CD4-positive, alpha-beta T cell treated with Interleukin-17A for 4 hours (primary cell): ENCODE measurements at places on chromosomes 3 and 15.

GRCh38 chr3:142849148-142849547 is 39.7 kb downstream of the PCOLCE2 start:
- DNase-seq, result no peak

DNA sequence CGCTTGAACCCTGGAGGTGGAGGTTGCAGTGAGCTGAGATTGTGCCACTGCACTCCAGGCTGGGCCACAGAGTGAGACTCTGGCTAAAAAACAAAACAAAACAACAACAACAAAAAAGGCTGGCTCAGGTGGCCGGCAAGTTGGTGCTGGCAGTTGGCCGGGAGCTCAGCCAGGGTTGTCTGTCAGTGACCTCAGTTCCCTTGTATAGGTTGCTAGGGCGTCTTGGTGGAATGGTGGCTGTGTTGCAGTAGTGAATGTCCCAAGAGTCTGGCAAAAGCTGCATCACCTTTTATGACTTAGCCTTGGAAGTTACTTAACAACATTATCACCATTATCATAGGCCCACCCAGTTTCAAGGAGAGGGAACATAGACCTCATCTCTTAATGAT is 40.6 kb downstream of the ASB7 start:
- no peak for DNase-seq

- DNase-seq, result no peak
These were observed 246.4 kb upstream of the TLE3 start for GRCh38 chr15:70343961-70344621.

DNA sequence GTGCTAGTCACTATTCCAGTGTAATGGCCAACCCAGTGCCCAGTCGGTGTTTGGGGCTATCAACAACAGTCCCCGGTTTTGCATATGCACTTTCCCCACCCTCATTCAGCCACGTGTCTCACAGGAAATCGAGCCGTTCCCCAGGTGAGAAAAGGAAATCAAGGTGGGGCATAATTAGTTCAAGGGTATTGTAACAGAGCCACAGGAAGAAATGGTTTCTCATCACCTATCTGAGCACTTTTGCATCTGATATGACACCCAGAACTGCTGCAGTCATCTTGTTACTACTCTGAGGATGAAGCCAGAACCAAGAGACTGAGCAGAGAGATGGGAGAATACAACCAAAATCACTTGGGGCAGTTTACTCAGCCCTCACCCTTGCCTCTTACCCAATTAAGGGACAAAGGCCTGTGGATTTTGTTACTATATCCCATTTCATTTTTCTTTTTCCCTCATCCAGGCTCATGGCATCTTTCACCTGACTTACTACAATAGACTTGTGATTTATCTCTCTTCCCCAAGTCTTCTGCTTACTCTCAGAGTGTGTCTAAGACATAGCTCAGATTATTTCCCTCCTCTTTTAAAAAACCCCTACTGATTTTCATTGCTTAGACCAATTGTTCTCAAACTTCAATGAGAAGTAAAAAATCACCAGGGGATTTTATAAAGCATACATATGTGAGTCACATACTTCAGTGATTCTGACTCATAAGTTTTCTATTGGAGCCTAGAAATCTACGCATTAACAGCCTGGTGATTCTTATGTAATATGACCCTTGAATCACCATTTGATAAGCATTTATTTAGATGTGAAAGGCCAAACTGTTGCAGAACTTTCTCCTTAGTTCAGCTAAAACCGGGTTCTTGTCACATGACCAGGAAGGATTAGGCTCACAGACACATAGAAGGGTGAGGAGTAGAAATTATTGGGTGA is 40.5 kb downstream of the TRAT1 start:
- peak; percentile 47 for DNase-seq

DNA sequence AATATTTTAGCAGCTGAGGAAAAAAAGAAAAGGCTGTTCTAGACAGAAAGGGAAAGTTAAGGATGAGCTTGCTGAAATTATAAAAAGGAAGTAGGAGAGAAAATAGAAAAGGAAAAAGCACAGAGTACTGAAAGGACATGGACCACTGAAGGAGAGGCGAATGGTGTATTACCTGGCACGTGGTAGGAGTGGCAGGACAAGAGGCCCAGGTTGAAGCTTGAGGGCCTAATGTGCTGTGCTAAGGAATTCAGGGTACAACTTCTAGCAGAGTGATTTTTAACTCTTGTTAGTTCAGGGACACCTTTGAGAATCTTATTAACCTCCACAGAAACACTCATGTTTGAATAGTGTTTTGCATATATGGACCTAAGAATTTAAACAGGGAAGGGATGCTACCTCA is 60.0 kb upstream of the CRTC3 start:
- no peak for DNase-seq

DNA sequence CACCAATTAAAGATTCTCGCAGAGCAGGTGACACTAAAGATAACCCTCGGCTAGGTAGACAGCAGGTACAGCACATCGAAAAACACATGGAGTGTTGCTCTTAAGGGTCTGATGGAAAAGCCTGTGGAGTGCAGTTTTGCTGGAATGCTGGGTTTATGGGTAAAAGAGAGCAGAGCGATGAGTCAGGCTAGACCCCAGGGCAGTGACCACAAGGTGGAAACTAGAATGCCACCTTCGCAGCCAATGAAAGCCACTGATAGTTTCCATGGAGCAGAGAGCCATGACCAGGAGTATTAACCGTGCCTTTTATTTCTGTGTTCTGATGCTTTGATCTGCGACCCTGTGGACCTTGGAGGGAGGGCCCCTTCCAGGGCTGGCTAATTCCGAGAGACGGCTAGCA is 149.8 kb downstream of the GABRB3 start:
- no peak for DNase-seq
